ENCODE measurements at places on chromosomes 5 and 9. TPM values are rescaled to one million over a fixed set of nuclear protein-coding genes. Genes with fewer than 3 reads are reported as not detected.
A peak's percentile ranks its signal among the peaks of the same experiment; 100 is the strongest.

PITX1 gene
- total RNA-seq, result 93.7 TPM

CHSY3 gene
- 7.6 TPM for total RNA-seq

RAB3C gene
- 0.21 TPM for total RNA-seq

NR4A3 gene
- total RNA-seq, result 4.7 TPM

NEK6 gene
- 33.6 TPM for total RNA-seq

GRCh38 chr9:105449081-105449480 is 1.2 kb downstream of the FSD1L start:
- DNase-seq, result no peak

DNA sequence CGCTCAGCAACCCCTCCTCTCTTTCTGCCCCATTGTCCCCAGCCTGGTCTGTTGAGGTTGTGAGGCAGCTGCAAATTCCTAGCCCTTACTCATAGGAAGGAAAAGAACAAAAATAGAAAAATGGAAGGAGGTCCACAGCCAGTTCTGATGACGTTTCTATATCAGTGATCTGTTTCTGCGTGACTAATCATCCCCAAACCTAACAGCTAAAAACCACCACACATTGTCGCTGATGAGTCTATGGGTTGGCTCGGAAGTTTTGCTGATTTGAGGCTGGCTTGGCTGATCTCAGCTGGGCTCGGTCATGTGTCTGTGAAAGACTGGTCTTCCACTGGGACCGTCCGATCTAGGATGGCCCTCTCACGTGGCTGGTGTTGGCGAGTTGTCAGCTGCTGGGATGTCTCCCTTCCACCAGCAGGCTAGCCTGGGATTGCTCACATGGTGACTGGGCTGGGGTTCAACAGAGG is 200.6 kb upstream of the ZNF618 start:
- peak; percentile 47 for DNase-seq

- DNase-seq, result no peak
These were observed 459.0 kb upstream of the KLF4 start for GRCh38 chr9:107948601-107949000.

DNA sequence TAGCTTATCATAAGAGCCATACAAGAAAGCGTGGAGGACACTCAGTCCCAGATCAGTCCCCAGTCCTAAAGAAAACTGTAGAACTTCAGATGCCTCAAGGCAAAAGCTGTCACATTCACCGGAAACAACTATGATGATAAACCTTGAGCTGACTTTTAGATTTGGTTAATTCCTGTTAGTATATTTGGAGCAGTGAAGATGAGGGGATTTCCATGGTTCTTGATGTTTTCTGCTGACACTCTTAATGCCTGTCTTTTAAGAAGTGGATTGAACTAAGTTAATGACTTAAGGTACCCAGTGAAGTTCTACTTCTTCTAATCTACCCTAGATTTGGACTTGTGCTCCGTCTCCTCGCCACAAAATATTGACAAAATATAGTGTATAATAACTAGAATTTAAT is 355.0 kb downstream of the EBF1 start:
- no peak for DNase-seq

DNA sequence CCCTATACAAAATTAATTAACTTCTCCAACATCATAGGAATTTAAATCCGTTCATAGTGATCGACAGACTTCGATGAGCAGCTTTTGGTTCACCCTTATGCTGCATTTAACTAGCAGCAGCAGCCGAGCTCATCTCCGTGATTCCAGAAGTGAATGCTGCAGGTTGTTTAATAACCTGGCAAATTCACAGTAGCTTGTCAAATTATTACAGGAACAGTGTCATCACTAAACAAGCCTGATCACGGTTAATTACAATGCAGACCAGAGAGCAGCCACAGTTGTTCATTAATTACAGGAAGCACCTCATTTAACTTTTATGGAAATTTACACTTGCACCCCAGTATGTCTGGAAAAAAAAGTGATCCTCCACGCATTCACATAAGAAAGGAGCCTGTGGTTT is 188.2 kb downstream of the BNC2 start:
- DNase-seq, result no peak

GRCh38 chr5:14753292-14753691 is 88.8 kb downstream of the OTULIN start:
- no peak for DNase-seq

DNA sequence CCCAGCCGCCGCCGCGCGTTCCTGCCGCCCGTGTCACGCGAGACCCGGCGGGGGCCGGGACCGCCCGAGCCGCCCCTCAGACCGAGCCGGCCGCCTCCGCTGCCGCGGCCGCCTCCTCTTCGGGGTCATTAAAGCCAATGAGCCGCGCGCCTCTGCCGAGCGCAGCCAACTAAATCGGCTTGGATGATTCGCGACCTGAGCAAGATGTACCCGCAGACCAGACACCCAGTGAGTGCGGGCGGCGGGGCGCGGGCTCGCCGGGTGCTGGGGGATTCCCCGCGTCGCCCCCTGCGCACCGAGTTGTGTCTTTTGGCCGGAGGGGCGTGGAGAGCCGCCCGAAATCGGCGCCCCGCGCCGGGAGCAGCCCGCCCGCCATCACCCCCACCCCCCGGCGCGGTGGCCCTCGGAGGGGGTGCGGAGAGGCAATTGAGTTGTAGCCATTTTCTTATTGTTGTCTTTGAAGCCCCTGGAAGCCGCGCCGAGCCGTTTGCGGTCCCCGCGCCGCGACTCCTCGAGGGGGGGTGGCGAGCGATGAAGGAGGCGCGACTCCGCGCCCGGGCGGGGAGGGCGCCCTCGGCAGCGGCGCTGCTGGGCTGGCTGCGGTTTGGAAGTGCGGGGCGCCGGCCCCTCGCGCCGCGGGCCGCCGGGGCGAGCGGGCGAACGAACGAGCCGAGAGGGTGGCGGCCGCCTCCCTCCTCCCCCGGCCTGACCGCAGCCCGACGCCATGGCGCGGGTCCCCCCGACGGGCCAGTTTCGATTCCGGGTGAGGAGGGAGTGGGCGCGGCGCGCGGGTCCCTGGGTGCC is 1.0 kb downstream of the TLE4 start:
- peak; percentile 54 for DNase-seq

DNA sequence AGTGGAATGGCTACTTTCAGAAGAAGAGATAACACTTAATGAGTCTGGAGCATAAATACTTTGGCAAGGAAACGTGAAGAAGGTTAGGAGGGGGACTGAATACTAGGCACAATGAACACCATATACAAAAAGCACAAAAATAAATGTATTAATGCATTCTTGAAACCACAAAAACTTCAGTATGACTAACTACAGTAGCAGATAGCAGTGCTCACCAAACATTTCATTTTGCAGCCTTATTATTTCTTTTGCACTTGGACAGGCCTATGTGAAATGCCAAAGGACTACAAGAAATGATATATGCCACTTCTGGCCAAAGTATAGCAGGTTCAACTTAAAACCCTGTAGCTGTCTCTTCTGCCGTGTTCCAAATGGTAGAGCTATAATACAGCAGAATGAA is 26.3 kb downstream of the UBQLN1 start:
- no peak for DNase-seq
